Astrocyte of the cerebellum (primary cell): ENCODE measurements at places on chromosomes 4 and X.

- DNase-seq: no peak
Observed at GRCh38 chr4:9811806-9812205, 30.4 kb downstream of the DRD5 start.

GRCh38 chr4:8868321-8869001 is 3.2 kb downstream of the HMX1 start:
- DNase-seq: no peak

GRCh38 chr4:8279321-8280157 is 10.0 kb downstream of the HTRA3 start:
- no peak for DNase-seq

GRCh38 chr4:18582841-18583240 is 561.3 kb upstream of the LCORL start:
- DNase-seq: no peak

- DNase-seq: no peak
Observed at GRCh38 chr4:76546327-76546726, 111.3 kb downstream of the SHROOM3 start.

GRCh38 chrX:31291131-31291530 is 219.3 kb upstream of the FTHL17 start:
- no peak for DNase-seq

- DNase-seq: no peak
Observed at GRCh38 chr4:155878611-155879010, 12.5 kb upstream of the ASIC5 start.

GRCh38 chrX:72540318-72540717 is 32.3 kb downstream of the HDAC8 start:
- DNase-seq: peak; percentile 12

DNA sequence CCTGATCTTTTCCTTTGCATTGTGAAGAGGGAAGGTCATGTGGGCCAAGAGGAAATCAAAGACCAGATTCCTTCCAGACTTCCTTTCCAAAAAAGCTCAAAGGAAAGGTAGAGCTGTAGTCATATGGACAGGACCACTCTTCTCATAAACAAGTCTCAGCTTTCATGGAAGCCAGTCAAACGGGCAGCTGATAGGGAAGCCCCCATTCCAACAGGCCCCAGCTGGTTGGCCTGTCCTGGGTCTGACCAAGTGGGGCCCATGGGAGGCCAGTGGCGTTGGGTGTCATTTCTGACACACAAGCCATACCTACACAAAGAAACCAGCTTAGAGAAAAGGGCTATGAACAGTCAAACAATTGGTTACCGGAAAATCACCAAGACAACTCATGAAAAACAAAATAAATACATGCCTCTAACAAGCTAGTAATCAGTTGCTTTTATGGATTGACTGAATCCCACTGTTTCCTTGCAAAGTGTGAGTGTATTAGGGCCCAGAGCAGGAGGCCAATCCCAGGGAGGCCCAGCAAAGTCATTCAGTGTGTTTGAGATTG is 149.6 kb upstream of the MAMLD1 start:
- no peak for DNase-seq

DNA sequence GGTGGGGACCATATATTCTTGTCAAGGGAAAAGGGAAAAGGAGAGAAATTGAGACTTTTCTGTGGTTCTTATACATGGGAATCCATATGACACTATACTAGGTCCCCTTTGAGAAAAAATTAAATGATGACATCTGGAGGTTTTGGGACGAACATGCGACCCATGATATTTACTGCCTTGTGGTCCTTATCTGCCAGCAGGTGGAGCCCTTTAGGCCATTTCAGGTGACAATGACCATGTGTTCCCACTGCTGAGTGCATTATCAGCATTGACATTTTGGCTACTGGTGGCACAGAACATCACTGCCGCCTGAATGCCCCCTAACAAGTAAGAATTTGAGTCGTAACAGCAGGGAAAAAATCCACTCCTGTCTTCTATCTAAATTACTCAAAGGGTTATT is 843.4 kb downstream of the FSTL5 start:
- DNase-seq: no peak

DNA sequence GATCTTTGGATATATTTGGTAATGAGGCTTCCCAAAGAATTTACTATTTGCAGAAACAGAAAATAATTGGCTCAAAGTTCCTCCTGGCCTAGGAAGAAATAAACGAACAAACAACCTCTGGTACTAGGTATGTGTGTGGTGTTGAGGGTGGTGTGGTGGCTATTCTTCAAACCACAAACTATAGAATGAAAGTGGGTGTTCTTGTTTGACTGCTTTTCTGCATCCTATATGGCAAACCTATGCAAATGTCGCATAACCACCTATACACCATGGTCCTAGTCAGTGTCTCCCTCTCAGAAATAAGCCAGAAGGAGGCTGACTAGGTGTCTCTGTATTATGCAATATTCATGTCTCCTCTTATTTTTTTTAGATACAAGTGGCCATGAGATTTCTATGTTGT is 106.6 kb upstream of the PCDH18 start:
- no peak for DNase-seq
